Lung microvascular endothelial cell (primary cell): ENCODE measurements at places on chromosomes 12 and 14. TPM values are rescaled to one million over a fixed set of nuclear protein-coding genes. Genes with fewer than 3 reads are reported as not detected.

RIPK3 gene
- total RNA-seq: 0.60 and 0.65 TPM in 2 replicates

ZNF641 gene
- total RNA-seq: 0.22 and 0.99 TPM in 2 replicates

CCDC175 gene
- not detected in 2 replicates for total RNA-seq

AMIGO2 gene
- 0.40 and 1.5 TPM in 2 replicates for total RNA-seq

TPPP2 gene
- total RNA-seq: not detected in 2 replicates

MIPOL1 gene
- 6.1 and 6.9 TPM in 2 replicates for total RNA-seq

PRPH gene
- not detected in 2 replicates for total RNA-seq

PLXNC1 gene
- under 0.01 and 0.22 TPM in 2 replicates for total RNA-seq

ESRRB gene
- not detected in 2 replicates for total RNA-seq

KRT78 gene
- total RNA-seq: not detected in 2 replicates

INHBC gene
- not detected in 2 replicates for total RNA-seq

RFLNA gene
- 0.20 and 0.44 TPM in 2 replicates for total RNA-seq

AQP2 gene
- total RNA-seq: not detected in 2 replicates

CMKLR1 gene
- total RNA-seq: under 0.01 TPM in 1 of 2 replicates, not detected in the other

COQ10A gene
- total RNA-seq: 5.9 and 7.9 TPM in 2 replicates

IFNG-AS1 gene
- total RNA-seq: not detected in 2 replicates

ARMH4 gene
- total RNA-seq: 0.87 and 1.8 TPM in 2 replicates

WIF1 gene
- not detected in 2 replicates for total RNA-seq

ESPL1 gene
- total RNA-seq: 0.99 and 3.7 TPM in 2 replicates

LIN7A gene
- 0.20 and 0.22 TPM in 2 replicates for total RNA-seq

TAMALIN gene
- total RNA-seq: 17.9 and 26.4 TPM in 2 replicates

COX8C gene
- not detected in 2 replicates for total RNA-seq

STYK1 gene
- 4.2 and 8.1 TPM in 2 replicates for total RNA-seq

RERG gene
- not detected in 2 replicates for total RNA-seq

RIMKLB gene
- 33.3 and 46.6 TPM in 2 replicates for total RNA-seq

PLEKHH1 gene
- total RNA-seq: under 0.01 and 0.22 TPM in 2 replicates

OR6C2 gene
- total RNA-seq: not detected in 2 replicates

BTG1 gene
- 16.6 and 27.8 TPM in 2 replicates for total RNA-seq

SLC10A1 gene
- total RNA-seq: not detected in 2 replicates

SYNE3 gene
- total RNA-seq: 12.0 and 12.5 TPM in 2 replicates

DTX1 gene
- total RNA-seq: 0.65 and 4.6 TPM in 2 replicates

PZP gene
- under 0.01 and 0.22 TPM in 2 replicates for total RNA-seq

RNU6-7 gene
- total RNA-seq: not detected in 2 replicates

RAB15 gene
- 4.6 and 6.5 TPM in 2 replicates for total RNA-seq

IAPP gene
- total RNA-seq: not detected in 2 replicates

FGF6 gene
- not detected in 2 replicates for total RNA-seq

FIGNL2 gene
- total RNA-seq: 0.44 and 0.79 TPM in 2 replicates

ANKS1B gene
- total RNA-seq: 0.20 and 0.22 TPM in 2 replicates

NOS1 gene
- total RNA-seq: not detected in 2 replicates

TEAD4 gene
- 18.3 and 19.2 TPM in 2 replicates for total RNA-seq

CLEC4A gene
- total RNA-seq: not detected in 2 replicates

SLC6A12 gene
- not detected in 2 replicates for total RNA-seq

FZD10 gene
- 0.87 and 0.99 TPM in 2 replicates for total RNA-seq

POP5 gene
- total RNA-seq: 19.8 and 23.6 TPM in 2 replicates

CDCA3 gene
- 3.4 and 8.9 TPM in 2 replicates for total RNA-seq

PTPN6 gene
- 2.2 and 3.2 TPM in 2 replicates for total RNA-seq

RNFT2 gene
- total RNA-seq: 0.60 and 1.5 TPM in 2 replicates

FBXO34 gene
- total RNA-seq: 16.8 and 21.6 TPM in 2 replicates

DIO2 gene
- not detected in 2 replicates for total RNA-seq

NAA30 gene
- total RNA-seq: 11.9 and 12.6 TPM in 2 replicates

KRT73 gene
- not detected in 2 replicates for total RNA-seq

TBC1D30 gene
- 6.3 and 9.8 TPM in 2 replicates for total RNA-seq

PRR4 gene
- total RNA-seq: 0.22 and 0.40 TPM in 2 replicates

SNX6 gene
- 57.9 and 64.9 TPM in 2 replicates for total RNA-seq
